AML-193 (cell line): ENCODE measurements at places on chromosomes 11 and 22.
A peak's percentile ranks its signal among the peaks of the same experiment; 100 is the strongest.

GRCh38 chr11:45394294-45395085 lies 108.3 kb upstream of the SYT13 start:
- no peak for DNase-seq

GRCh38 chr11:121032546-121032945 lies 8.6 kb downstream of the TBCEL start:
- no peak for DNase-seq

DNA sequence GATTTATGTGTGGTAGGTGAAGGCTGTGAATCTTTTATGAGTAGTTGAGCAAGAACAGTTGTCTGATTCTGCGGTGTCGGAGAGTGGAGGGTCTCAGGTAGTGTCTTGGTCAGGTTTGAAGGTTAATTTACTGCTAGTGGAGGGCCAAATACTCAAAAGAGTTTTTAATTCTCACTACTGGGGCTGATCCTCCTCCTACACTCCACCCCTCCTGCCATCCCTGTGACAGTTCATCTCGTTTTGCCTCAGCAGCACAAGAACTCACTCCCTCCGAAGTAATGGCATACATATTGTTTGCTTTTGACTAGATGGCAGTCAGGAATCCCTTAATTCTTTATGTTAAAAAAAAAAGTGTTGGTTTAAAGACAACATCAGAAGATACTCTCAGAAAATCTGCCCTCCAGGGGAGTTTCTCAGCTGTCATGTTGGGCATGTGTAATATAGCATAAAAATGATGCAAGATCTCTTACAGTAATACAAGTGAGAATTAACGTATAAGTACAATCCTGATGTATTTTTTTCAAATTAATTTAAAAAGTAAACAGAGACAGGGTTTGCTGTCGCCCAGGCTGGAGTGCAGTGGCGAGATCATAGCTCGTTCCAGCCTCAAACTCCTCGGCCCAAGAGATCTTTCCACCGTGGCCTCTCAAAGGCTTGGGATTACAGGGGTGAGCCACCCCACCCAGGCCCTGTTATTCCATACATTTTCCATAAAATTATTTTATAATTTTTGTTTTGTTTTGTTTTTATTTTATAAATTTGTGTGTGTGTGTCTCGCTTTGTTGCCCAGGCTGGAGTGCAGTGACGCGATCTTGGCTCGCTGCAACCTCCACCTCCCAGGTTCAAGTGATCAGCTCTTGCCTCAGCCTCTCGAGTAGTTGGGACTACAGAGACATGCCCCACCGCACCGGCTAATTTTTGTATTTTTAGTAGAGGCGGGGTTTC lies 1.3 kb downstream of the FAR1 start:
- peak; percentile 39 for DNase-seq

GRCh38 chr11:23688835-23689234 lies 808.0 kb upstream of the LUZP2 start:
- DNase-seq, result peak; percentile 5

GRCh38 chr11:57378186-57378585 lies 2.8 kb downstream of the PRG3 start:
- DNase-seq, result no peak
